Activated T-cell treated with anti-CD3 and anti-CD28 coated beads for 4 hours (primary cell): ENCODE measurements at places on chromosomes 2 and 18.

DNA sequence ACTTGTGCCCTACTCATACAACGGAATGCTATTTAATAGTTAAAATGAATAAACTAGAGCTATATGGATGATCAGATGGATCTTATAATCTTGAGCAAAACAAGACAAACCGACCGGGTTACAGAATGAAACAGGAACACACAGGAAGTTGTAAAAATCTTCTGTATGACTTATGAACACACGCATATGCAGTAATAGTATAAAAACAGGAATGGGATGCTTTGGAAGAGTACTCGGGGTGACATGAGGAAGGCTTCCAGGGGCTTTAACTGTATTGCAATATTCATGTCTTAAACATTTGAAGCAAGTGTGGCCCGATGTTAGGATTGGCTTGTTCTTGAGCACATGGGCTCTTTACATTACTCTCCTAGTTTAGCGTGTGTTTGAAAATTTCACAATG is 14.9 kb upstream of the E2F6 start:
- no peak for DNase-seq

DNA sequence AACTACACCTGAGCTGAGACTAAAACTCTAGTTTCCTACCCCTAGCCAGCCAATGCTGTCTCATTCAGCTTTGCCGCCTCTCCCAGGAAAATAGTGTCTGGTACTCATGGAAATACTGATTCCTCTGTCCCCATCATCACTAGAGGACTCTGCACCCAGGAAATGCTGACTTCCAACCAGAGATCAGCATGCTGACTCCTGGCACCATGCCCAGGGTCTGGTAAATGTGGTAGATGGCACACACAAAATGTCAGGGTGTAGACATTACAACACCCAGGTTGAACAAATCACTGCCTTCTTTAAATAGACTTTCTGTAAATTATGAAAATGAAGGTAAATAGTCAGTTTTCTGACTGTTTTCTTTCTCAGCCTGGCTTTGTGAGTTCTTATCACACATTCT is 307.3 kb upstream of the CHAC2 start:
- no peak for DNase-seq

DNA sequence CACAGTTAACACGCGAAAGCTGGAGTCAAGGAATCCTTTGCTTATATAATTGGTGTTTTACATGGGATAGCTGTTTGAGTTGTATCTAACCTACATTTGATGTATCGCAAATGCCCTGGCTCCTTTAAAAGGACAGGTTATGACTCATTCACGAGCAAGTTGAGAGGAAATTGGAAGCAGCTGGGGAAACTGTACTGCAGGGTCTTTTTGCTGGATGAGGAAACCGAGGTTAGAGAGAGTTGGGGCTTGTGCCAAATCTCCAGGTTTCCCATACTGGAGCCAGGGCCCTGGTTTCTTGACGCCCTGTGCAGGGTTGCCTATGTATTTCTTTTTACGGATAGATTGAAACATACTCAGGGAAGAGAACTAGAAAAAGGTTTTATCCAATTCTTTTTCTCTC is 60.0 kb upstream of the SPTBN1 start:
- no peak for DNase-seq

DNA sequence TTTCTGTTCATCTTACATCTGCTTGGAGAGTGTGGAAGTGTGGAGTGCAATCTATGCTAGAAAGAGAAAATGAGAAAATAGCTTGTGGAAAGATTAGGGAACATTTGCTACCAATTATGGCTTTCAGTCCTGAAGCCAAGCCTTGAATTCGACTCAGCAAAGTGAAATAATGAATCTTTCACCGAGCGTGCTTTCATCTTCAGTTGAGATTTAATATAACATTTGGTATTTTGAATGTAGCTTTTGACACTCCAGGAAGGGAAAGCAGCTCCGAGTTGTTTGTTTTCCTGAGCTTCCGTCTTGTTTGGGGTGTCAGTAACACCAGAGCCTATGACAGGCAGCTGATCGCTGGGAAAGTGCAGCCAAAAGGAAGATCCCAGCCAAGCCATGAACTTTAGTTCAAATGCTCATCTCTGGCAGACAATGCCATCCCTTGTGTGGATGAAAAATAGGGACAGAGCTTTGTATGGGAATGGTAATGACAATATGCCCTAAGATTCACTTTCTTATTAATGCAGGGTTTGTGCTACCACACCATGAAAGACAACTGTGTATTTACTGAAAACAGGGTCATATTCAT is 25.0 kb upstream of the PHLPP1 start:
- no peak for DNase-seq

DNA sequence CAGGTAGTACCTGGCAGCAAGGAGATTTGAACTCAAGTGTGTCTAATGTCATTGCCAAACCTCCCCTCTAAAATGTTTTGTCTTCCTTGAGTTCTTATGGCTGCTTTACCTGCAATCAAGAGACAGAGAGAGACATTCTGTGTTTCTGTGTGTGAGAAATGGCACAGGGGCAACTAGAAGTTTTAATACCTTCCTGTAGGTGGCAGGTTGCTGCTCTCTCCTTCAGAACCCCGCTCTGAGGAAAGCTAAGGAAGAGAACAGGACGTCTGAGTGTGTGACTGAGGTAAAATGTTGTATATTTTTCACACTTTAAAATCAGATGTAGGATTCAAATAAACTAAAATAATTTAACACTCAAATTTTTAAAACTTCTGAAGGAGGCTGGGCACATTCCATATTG is 19.2 kb downstream of the DTNA start:
- no peak for DNase-seq

DNA sequence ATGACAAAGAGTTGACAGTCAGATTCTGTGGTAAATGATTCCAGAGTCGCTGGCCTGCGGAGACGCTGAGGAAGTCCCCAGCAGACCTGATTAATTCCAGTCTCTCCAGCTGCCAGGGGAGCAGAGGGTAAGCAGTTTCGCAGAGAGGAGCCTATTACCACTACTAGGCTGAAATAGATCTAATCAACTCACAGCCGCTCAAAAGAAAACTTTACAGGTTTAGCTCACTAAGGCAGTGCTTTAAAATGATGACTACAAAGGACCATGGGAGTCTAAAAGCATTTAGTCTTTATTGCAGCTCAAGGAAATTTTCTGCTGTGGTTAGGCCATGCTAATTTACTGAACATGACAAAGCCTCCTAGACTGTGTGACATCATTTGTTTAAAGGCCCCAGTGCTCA is 445.6 kb upstream of the POU3F3 start:
- DNase-seq = no peak

DNA sequence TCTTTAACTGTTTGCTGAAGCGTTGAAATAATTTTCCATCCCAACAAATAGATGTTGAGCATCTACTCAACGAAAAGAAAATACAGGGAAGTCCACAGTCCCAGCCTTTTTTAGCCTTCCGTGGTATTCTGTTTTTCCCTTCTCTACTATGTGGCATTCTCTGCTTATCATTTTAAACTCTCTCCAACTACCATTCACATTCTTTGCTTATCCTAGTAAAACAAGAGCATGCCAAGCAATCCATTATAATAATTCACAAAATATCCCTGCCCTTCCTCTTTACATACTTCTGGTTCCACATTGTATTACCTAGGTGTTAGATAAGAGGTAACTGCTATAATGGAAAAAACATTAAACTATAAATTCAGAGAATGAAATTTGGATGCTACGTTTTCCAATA is 1.6 kb upstream of the SESTD1 start:
- DNase-seq = no peak

DNA sequence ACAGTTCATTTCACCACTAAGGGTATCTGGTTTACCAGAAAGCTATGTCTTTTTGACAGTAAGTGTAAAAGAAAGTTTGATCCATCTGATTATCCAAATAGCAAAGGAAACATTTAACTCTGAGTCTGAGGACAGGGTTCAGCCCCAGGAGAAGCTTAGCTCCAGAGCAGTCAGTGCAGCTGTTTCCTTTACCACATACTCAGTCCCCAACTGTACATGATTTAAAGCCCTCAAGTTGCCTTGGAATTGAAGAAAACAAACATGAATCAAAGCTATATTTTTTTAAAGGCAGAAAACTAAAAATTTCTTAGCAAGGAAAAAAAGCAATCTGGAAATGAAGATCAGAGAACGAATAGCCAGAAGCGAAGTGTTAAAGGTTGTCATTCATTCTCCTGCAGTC is 746.0 kb downstream of the METTL4 start:
- DNase-seq = no peak

DNA sequence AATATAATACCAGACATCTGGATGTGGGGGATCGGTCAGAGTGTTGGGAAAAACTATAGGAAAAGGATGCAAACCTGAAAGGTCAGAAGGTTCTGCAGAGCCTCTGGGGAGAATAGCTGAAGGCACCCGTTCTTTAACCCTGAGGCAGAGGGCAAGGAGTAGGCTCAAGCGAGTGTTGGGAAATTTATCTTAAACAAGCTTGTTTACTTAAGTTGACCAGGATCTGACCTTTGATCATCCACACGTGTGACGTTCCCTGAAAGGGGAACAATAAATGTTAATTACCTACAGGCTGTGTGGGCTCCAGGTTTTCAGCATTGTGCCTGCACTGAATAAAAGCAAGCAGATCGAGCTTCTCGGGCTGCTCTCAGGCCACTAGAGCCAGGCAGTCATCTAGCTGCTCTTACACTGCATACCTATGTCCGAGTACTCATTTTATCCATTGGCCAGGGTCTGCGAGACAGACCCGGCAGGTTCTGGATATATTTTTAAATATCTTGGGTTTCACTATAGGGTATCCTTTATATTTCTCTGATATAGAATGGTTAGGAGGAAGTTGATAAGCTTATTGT is 400.6 kb upstream of the CHST9 start:
- no peak for DNase-seq
